A549 treated with DMSO at 1 μM for 4 hours (cell line): ENCODE measurements at places on chromosomes 5 and 9. TPM values are rescaled to one million over a fixed set of nuclear protein-coding genes. Genes with fewer than 3 reads are reported as not detected.

CDHR2 gene
- total RNA-seq, result 0.04 to 0.08 TPM (median 0.06 TPM) in 5 replicates

CCNI2 gene
- 0.06 to 0.56 TPM (median 0.15 TPM) in 4 of 5 replicates, not detected in the other for total RNA-seq

SLC46A2 gene
- total RNA-seq, result not detected in 5 replicates

PCDHGA2 gene
- 0.66 to 0.87 TPM (median 0.76 TPM) in 5 replicates for total RNA-seq

CA9 gene
- total RNA-seq, result 3.4 to 8.1 TPM (median 6.2 TPM) in 5 replicates

FOXD4 gene
- total RNA-seq, result 0.27 to 0.58 TPM (median 0.47 TPM) in 5 replicates

HMMR gene
- 19.3 to 32.3 TPM (median 31.3 TPM) in 5 replicates for total RNA-seq

RALGPS1 gene
- total RNA-seq, result 1.6 to 2.4 TPM (median 2.1 TPM) in 5 replicates

TMED7 gene
- 51.8 to 68.6 TPM (median 56.5 TPM) in 5 replicates for total RNA-seq

HRH2 gene
- 0.49 to 0.89 TPM (median 0.79 TPM) in 5 replicates for total RNA-seq
